ENCODE measurements at places on chromosomes 13 and 19. TPM values are rescaled to one million over a fixed set of nuclear protein-coding genes. Genes with fewer than 3 reads are reported as not detected.

GRCh38 chr13:107716241-107716640, 499.1 kb downstream of the LIG4 start:
- DNase-seq = no peak

DNA sequence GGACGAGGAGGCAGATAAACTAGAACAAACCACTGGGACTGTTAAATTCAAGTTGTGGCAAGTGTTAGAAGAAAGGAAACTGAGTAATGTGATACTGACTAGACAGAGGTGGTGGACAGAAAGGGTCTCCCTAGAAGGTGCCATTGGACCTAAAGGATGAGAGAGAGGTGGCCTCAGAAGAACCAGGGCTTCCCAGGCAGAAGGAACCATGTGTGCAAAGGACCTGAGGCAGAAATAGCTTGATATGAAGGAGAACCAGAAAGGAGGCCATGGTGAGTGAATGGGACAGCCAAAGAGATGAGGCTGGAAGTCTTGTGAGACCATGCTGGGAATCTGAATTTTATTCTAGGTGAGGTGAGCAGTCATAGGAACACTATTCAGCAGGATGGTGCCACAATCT, 2.8 kb upstream of the SYDE1 start:
- no peak for DNase-seq

DNA sequence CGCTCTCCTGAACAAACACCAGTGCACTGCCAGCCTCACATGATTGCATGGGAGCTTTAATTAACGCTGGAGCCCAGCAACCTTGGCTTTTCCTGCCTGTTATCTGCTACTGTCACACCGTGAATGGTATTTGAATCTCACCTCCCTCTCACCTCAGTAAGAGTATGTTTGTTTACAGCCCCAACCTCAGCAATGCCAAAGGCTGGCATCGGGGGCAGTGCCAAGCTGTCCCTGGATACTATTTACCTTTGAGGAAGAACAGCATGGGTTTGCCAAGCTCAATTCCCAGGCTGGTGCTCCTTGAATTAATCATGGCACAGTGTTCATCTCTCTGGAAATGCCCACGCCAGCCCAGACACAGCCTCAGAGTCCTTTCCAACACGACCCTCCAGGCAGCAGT, 57.2 kb upstream of the SERPINE3 start:
- no peak for DNase-seq

- no peak for DNase-seq
Observed at GRCh38 chr13:42477596-42478190, 96.3 kb upstream of the TNFSF11 start.

- no peak for DNase-seq
Observed at GRCh38 chr13:33686772-33687480, 131.0 kb upstream of the RFC3 start.

DNA sequence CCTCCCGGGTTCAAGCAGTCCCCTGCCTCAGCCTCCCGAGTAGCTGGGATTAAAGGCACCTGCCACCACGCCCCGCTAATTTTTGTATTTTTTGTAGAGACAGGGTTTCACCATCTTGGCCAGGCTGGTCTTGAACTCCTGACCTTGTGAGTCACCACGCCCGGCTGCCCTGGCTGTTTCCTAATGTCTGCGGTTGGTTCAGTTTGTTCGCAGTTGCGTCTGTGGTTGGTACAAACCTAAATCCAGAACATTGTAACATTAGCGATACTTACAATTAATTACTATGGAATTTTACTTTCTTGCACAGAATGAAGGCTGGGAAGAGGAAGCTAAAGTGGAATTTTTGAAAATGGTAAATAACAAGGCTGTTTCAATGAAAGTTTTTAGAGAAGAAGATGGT, 38.1 kb downstream of the RNF17 start:
- no peak for DNase-seq

Gene ATP1A3
- polyA plus RNA-seq = 0.10 TPM

Gene IFT88
- polyA plus RNA-seq = 36.4 TPM

Gene CDC42EP5
- polyA plus RNA-seq = 27.1 TPM

Gene ZNF729
- polyA plus RNA-seq = 0.21 TPM

All from renal pelvis (tissue), 12 donors.